D721Med (cell line): ENCODE measurements at places on chromosomes 16 and 17.

GRCh38 chr17:64130559-64131001 is 636 bp upstream of the ERN1 start:
- no peak for DNase-seq

GRCh38 chr17:83034525-83034924 is 44.9 kb upstream of the METRNL start:
- DNase-seq: no peak

GRCh38 chr17:74527756-74528155 is 3.5 kb downstream of the CD300LB start:
- no peak for DNase-seq

GRCh38 chr16:77674888-77675287 is 47.4 kb upstream of the NUDT7 start:
- DNase-seq: no peak
